ENCODE measurements at places on chromosomes 16 and 17.

GRCh38 chr17:16945663-16946218 lies 26.2 kb downstream of the TNFRSF13B start:
- DNase-seq: no peak

DNA sequence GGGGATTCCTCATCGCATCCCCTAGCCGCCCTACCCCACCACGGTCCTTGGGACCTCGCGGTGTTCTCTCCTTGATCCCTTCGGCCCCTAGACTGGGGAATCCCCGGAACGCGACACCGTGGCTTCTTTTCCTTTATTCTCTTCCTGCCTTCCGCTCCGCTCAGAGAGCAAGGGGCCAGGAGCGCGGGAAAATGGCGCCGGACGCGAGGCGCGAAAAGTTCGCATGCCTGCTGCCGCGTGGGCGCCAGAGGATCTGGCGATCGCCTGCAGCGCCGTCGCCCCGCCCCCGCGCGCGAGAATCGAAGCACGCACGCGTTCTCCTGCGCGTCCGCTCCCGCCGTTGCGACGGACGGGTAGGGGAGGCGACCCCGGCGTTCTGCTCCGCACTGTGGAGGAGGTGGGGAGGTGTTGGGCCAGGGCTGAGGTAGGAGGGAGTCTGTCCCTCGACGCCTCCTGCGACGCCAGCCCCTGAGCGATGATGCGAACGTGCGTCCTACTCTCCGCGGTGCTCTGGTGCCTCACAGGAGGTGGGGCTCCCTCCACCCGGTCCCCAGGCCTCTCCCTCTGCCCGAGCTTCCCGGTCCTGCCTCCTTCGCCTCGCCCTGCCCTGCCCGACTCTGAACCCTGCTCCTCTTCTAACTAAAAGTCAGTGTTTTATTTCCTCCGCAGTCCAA lies at the start of gene ZPBP2:
ZPBP2 (plus strand) TSS at position 323 of the 674 bp plus-strand sequence; CDS start at position 476, 153 bp downstream.
- DNase-seq: no peak

DNA sequence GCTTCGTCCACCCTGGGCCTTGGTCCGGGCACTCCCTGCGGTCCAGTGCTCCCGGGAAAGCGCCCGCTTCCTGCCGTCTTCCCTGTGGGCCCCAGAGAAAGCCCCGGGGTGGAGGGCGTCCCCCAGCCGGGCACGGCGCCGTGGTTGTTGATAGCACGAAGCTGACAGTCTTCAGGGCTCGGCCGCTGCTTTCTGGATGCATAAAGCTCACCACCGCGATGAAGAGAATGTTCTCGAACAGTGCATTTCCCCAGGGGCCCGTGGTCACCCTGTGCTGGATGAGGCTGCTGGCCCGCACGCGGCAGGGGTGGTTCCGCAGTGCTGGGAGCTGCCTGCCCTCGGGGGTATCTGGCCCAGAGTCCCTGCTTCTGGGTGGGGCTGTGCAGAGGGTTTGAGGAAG lies 53.2 kb downstream of the BAHCC1 start:
- DNase-seq: no peak

DNA sequence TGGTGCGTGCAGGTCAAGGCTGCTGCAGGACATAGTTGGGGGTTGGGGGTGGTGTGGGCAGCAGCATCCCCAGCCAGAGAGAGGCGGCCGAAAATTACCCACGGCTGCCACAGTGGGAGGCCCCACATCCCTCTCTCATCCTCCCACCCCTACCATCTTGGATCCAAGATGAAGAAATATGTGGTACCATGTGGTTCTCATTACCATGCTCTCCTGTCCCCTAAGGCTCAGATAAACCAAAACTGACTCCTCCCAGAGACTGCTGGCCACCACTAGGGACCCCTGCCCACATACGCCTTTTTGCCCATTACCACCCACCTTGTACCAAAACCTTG lies 120.4 kb downstream of the HIC1 start:
- no peak for DNase-seq

DNA sequence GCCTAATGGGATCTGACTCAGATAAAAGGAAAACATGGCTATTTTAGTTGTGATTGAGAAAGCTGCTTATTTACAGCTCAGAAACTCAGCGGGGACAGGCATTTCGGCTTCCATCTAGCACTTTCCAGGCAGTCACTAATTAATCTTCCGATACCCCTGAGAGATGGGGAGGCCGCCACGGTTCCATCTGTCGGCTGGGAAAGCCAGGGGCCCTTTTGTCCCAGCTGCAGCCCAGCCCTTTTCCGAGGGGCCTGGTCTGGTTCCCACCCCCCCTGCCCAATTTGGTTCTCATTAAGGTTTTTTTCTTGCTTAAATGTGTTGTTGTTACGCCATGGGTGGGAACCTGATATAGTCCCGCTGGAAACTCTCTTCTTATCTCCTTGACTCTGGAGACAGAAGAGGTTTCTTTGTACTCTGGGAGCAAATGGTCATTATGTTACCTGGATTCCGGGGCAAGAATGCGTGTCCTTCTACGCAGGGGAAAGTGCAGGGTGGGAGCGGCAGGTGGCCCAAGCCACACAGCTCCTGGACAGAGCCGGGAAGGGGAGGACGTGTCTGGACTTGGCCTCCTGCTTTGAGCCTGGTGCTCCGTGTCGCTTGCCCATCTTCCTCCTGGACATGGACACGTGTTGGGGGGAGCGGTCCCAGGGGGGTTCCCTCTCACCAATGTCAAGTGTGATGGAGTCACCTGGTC lies 50.9 kb upstream of the GSE1 start:
- DNase-seq: peak; percentile 78

- DNase-seq: no peak
Observed at GRCh38 chr16:68083861-68084503, 1.2 kb upstream of the NFATC3 start.

GRCh38 chr17:47716375-47716774 lies 16.7 kb upstream of the TBX21 start:
- no peak for DNase-seq

DNA sequence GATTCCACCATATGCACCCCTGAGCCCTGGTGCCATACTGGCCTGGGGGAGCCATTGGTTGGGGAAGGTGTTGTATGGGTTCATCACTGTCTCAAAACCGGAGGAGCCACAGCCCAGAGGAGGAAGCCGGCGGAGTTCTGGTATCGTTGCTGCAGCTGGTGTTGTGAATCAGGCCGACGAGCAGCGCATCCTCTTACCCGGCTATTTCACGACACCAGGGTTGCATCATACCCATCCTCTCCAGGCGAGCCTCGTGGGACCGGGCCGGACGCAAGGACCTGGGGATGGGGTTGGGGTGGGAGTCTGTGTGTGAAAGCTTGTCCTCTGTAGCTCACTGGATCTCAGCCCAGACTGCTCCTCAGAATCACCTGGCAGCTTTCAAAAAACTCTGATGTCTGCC lies 6.6 kb upstream of the SLC12A3 start:
- no peak for DNase-seq

GRCh38 chr17:73389411-73389810 lies 77.6 kb upstream of the CDC42EP4 start:
- DNase-seq: no peak

- DNase-seq: no peak
Observed at GRCh38 chr17:35895636-35896587, 15.8 kb upstream of the CCL5 start.

DNA sequence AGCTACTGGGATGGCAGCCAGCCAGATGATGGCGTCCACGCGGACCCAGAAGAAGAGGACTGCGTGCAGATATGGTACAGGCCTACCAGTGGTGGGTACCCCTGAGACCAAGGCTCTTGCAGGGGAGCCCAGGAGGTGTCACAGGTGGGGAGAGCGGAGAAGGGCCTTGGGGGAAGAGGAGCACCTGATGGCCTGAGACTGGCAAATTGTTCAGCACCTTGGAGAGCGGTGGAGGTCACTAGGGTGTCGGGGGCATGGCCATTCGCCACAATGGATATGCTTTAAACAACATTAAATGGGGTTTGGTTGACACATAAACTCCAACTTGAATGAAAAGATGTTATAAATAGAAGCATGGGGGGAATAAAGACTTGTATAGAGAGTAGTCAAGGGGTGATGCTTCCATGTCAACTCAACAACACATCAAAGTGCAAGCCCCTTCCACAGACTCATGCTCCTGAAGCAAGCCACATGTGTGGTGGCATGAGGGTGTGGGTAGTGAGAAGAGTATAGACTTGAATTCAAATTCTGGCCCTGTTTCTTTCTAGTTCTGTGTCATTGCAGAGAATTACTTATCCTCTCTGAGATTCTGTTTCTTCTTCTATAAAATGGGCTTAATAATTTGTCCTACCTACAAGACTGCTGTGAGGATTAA lies 22.2 kb downstream of the CLEC19A start:
- no peak for DNase-seq

GRCh38 chr17:55588446-55589242 lies 77.4 kb upstream of the SMIM36 start:
- DNase-seq: no peak

DNA sequence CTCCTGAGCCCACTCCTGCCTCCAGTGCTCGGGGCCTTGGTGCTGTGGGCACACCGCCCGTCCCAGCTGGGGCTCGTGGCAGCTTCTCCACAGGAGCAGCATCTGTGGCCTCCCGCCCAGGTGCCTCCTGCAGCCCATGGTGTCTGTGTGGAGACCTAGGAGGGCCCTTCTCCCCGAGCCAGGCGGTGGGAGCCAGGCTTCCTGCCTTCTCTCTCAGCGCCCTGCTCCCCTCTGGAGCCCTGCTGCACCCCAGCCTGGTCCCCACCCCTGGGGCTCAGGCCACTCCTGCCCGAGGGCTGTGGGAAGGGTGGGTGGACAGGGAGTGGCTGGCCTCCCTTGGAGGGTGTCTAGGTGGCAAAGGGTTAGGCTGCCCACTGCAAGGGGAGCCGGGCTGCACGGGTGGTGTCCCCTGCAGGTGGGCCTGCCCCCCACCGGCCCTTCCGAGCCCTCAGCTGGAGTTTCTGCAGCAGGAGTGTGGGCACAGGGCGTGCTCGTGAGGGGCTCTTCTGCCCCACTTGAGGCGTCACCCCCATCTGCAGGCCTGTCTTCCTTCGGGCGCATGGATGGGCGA lies 11.0 kb downstream of the CENPX start:
- DNase-seq: no peak

GRCh38 chr17:76845541-76846017 lies 22.6 kb upstream of the MGAT5B start:
- no peak for DNase-seq

- no peak for DNase-seq
Observed at GRCh38 chr17:27553019-27553511, 77.9 kb upstream of the LGALS9 start.

GRCh38 chr17:18141210-18141803 lies 32.8 kb downstream of the MYO15A start:
- DNase-seq: no peak
